ENCODE measurements at places on chromosomes 5 and 9.

DNA sequence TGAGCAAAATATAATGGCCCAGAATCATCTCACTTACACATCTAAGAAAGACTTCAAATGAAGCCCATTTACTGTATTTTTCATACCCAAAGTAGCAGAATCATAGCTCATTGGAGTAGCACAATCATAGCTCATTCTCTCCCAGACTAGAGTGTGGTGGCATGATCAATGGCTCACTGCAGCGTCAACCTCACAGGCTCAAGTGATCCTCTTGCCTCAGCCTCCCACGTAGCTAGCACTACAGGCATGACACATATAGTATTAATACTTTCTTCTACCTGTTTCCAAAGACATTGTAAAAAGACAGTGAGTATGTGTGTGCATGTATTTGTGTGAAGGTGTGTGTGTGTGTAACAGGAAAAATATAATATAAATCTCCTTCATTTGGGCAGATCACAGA, 1247.9 kb upstream of the ACO1 start:
- DNase-seq, result no peak

- no peak for DNase-seq
Observed at GRCh38 chr5:36147681-36148080, 4.0 kb downstream of the LMBRD2 start.

- no peak for DNase-seq
Observed at GRCh38 chr9:23606107-23606506, 219.9 kb downstream of the ELAVL2 start.

- DNase-seq, result no peak
Observed at GRCh38 chr5:127096328-127096993, 23.2 kb upstream of the C5orf63 start.

DNA sequence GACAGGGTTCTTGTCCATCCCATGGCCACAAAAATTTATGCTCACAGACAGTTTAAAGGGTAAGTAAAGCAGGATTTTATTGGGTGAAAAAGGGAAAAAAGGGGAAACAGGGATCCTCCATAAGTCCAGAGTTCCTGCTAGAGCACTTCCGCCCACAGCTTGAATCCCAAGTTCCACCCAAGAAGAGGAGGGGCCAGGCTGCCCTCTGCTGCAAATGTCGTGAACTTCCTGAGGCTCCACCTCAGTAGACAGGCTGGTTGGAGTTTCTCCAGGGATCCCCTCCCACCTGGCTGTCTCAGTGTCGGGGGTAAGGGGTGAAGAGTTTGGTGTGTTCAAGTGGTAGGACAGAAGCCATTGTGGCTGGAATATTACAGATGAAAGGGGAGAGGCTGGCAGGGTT, 275.0 kb upstream of the SGCD start:
- no peak for DNase-seq

- DNase-seq, result no peak
Observed at GRCh38 chr5:159704160-159704559, 212.1 kb upstream of the ADRA1B start.

GRCh38 chr5:150411245-150411979, 1.3 kb downstream of the CD74 start:
- DNase-seq, result peak; percentile 54

- DNase-seq, result no peak
Observed at GRCh38 chr9:133953621-133953975, 38.5 kb downstream of the VAV2 start.

GRCh38 chr5:149725296-149725695, 4.8 kb upstream of the PPARGC1B start:
- DNase-seq, result no peak

Data from stimulated activated CD4-positive, alpha-beta T cell treated with anti-CD3 and anti-CD28 coated beads, Interleukin-12 subunit alpha, Interleukin-12 subunit beta, amount 100 ng/mL, for 48 hours (primary cell).